Trophoblast cell (in vitro differentiated cells and primary cell): ENCODE measurements at places on chromosomes 1 and 21.

DNA sequence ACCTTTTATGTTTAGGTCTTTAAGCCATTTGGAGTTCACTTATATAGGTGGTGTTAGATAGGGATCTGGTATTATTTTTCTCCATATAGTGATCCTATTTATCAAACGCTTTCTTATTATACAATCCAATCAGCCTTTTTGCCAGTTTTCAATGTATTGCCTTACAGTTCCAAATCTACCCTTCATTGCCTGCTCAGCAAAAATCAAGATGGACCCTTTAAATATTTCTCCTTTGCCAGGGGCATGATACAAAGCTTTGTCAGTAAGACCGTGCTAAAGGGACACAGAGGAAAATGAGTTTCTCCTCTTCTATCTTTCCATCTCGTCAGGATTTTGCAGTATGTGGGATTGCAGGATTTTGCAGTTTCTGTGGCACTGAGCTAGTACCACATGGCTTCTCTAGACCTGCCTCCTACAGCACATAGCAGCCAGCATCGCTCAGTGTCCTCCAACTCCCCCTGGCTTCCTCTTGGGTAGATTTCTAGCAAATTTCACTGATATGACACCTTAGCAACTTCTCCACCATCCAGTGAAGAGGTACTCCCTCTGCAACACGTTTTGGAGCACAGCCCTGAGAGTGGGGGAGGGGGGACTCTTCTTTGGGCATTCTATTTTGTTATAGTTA lies 22.5 kb upstream of the CAP1 start:
- DNase-seq, result peak; percentile 97
- H3K36me3 ChIP-seq, result no peaks in the 10 kb centered on the region
- H3K27ac ChIP-seq, result no peak overlapping the region
- H3K4me1 ChIP-seq, result no peaks in the 10 kb centered on the region

DNA sequence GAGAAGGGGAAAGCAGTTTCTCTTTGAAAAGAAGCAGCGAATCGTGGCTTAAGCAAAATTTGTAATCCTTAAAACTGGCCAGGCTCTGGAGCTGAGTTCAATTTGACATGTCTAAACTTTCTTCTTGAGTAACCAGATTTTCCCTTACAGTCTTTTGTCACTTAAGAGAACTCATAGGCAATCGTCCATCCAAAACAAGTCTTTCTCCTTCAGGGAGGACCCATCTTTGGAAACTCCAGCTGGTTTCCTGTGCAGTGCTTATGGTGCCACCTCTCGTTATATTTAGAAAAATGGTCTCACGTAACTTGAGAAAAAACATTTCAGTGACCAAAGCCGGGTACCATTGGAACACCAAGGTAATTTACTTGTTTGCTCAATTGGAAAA lies 1.8 kb upstream of the PTTG1IP start:
- H3K27me3 ChIP-seq, result no peaks in the 10 kb centered on the region
- H3K36me3 ChIP-seq, result no peaks in the 10 kb centered on the region
- H3K27ac ChIP-seq, result no peak overlapping the region
- peaks cover 24% of the 10 kb centered on the region for H3K4me1 ChIP-seq
- peak; percentile 30 for DNase-seq

- H3K27me3 ChIP-seq, result no peaks in the 10 kb centered on the region
- no peaks in the 10 kb centered on the region for H3K4me1 ChIP-seq
- H3K4me3 ChIP-seq, result no peak overlapping the region
- no peak overlapping the region for H3K27ac ChIP-seq
- H3K36me3 ChIP-seq, result no peaks in the 10 kb centered on the region
Measured at GRCh38 chr21:28135646-28136045, 857.0 kb downstream of the LTN1 start.

GRCh38 chr1:31445951-31446350 lies 32.9 kb downstream of the SERINC2 start:
- no peak for DNase-seq
- no peaks in the 10 kb centered on the region for H3K36me3 ChIP-seq
- peaks cover 5% of the 10 kb centered on the region for H3K4me1 ChIP-seq
- H3K4me3 ChIP-seq, result no peak overlapping the region
- no peaks in the 10 kb centered on the region for H3K27me3 ChIP-seq

- H3K4me1 ChIP-seq, result peaks cover 6% of the 10 kb centered on the region
- H3K36me3 ChIP-seq, result peaks cover 31% of the 10 kb centered on the region
- H3K27ac ChIP-seq, result no peak overlapping the region
- peak overlapping the region; percentile 77 for H3K4me3 ChIP-seq
Measured at GRCh38 chr1:228275430-228276173, 67.8 kb downstream of the OBSCN start.

DNA sequence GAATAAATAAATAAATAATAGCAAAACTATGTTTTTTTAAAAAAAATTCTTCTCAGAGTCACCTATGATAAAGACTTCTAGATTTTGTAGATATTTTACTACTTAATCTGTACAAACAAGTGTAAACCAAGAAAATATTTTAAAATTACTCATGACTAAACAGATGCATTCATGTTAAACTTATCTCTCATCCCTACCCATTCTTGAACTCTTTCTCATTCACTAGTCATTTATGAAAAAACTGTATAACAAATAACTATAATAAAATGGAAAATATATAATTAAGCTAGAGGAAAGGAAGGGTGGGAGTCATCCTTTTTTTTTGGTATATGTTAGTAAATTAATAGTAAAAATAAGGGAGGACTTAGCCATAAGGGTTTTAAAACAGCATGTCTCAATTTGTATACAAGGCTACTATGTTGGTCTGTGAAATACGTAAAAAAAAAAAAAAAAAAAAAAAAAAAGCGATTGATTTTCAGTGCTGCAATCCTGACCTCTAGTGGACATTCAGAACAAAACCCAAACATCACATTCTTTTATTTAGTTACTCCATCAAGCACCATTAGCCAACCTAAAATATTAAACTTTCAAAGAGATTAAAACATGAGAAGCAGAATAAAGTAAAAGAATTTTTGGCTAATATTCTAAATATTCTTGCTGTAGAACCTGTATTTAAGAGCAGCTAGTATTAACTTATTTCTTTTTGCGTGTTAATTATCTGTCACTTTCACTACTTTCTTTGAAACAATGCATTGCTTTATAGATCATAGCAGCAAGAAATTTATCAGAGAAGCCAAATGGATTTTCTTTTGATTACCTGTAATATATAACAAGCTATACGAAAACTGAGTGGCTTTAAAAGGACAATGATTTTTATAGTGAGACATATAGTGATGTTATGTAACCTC lies 255.8 kb upstream of the CACYBP start:
- H3K36me3 ChIP-seq, result no peaks in the 10 kb centered on the region
- no peak overlapping the region for H3K27ac ChIP-seq
- no peaks in the 10 kb centered on the region for H3K4me1 ChIP-seq
- DNase-seq, result peak; percentile 74

GRCh38 chr1:230335861-230336522 lies 90.1 kb downstream of the PGBD5 start:
- no peaks in the 10 kb centered on the region for H3K4me1 ChIP-seq
- H3K27ac ChIP-seq, result no peak overlapping the region
- DNase-seq, result no peak

GRCh38 chr21:45136927-45137611 lies 62.7 kb downstream of the ADARB1 start:
- H3K4me1 ChIP-seq, result no peaks in the 10 kb centered on the region
- no peak overlapping the region for H3K4me3 ChIP-seq
- DNase-seq, result peak; percentile 80
- no peak overlapping the region for H3K27ac ChIP-seq
- peaks cover 7% of the 10 kb centered on the region for H3K36me3 ChIP-seq
- H3K27me3 ChIP-seq, result no peaks in the 10 kb centered on the region

DNA sequence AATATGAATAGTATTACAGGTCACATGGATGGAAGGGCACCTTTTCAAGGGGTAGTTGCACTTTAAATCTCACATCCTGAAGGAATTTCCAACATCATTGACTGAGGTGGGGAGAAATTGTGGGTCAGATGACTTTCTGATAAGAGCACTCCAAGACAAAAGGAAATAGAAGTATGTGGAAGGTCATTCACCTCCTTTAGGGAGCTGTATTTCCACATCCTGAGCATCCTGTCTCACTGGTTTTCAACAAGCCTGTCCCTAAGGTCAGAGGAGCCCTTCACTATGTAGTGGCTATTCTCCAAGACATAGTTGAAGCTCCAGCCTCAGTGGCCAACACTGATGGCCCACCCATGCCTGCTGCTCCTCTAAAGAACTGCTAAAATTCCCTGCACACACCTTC lies 76.5 kb downstream of the ATP1A1 start:
- H3K4me3 ChIP-seq, result no peak overlapping the region
- H3K27ac ChIP-seq, result peak overlapping the region; percentile 65
- peak; percentile 44 for DNase-seq

DNA sequence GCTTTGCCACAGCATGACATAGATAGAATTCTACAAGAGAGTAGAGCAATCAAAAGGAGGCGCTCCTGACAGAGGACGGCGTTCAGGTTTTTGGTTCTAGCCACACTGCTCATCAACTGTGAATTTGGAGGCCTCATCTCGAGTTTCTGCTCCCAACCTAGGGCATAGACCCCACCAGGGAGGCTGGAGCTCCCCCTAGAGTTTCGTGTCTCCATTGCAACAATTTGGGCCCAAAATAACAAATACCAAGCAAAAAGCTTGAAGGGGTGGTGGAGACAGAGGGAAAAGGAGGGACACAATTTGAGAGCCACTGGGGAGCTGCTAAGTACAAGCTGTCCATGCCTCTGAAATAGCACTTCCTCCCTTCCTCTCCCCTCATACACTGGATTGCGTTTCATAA lies 297.0 kb downstream of the GPATCH2 start:
- no peaks in the 10 kb centered on the region for H3K36me3 ChIP-seq
- H3K4me3 ChIP-seq, result no peak overlapping the region
- H3K27me3 ChIP-seq, result no peaks in the 10 kb centered on the region
- H3K27ac ChIP-seq, result no peak overlapping the region
- peak; percentile 63 for DNase-seq

DNA sequence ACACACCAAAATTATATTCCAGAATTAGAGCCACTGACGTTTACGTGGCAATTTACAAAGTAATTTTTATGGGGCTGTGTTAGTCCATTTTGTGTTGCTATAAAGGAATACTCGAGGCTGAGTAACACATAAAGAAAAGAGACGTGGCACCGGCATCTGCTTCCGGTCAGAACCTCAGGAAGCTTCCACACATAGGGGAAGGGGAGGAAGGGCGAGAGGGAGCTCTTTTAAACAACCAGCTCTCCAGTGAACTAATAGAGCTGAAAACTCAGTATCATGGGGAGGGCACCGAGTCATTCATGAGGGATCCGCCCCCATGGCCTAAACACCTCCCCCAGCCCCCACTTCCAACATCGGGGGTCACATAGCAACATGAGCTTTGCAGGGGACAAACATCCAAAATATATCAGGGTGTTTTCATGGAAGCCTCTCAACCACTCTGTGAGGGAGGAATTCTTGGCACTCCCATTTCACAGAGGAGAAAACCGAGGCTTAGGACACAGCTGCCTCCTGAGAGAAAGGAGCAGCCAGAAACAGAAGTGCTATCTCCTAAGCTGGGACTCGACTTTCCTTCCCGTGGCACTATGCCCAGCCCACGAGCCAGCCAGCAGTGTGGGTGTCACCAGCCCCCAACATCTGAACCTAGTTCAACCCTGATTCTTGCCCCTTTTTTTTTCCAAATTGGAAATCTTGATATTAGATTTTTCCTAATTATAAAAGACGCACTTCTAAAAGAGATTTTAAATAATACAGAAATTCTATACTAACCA lies 29.2 kb downstream of the MIS18A start:
- no peak overlapping the region for H3K27ac ChIP-seq
- DNase-seq, result no peak
- H3K4me3 ChIP-seq, result no peak overlapping the region
- no peaks in the 10 kb centered on the region for H3K27me3 ChIP-seq

DNA sequence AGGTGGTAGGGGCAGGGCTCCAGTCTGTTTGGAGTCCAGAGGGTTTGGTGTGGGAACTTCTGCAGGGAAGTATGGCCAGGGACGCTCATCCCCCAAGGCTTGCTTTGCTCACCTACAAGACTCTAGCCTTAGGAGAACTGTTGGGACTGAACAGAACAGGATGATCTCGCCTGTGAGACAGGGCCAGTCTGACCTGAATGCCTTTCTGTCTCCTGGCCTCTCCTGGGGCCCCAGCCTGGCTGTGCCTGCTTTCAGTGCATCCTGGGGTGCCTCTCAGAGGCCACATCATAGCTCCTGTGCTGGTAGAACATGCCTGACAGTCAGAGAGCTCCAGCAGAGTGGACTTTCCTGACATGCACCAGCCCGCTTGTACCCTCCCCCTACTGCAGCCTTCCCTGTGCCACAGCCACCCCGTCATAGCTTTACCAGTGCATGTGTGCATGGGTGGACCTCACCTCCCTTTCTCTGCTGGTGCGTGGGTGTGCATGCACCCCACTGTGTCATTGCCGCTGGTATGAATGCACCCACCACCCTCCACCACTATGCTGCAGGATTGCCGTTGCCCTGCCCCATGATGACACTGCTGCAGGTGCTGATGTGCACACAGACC lies 165.8 kb downstream of the GIPC2 start:
- H3K27me3 ChIP-seq, result no peaks in the 10 kb centered on the region
- H3K4me3 ChIP-seq, result peak overlapping the region; percentile 29
- H3K4me1 ChIP-seq, result no peaks in the 10 kb centered on the region
- DNase-seq, result no peak

DNA sequence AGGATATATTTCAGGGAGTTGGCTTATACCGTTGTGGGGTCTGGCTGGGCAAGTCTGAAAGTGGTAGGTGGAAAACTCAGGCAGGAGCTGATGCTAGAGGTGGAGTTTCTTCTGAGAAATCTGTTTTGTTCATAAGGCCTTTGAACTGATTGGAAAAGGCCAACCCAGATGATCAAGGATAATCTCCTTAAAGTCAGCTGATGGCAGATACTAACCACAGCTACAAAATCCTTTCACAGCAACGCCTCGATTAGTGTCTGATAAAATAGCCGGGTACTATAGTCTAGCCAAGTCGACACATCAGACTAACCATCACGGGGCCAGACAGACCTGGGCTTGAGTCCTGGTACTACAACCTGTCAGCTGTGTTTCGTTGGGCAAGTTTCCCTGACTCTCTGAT lies 21.4 kb downstream of the OPRD1 start:
- H3K4me3 ChIP-seq, result no peak overlapping the region
- H3K27ac ChIP-seq, result no peak overlapping the region
- H3K27me3 ChIP-seq, result no peaks in the 10 kb centered on the region

- peaks cover 8% of the 10 kb centered on the region for H3K36me3 ChIP-seq
- H3K4me1 ChIP-seq, result no peaks in the 10 kb centered on the region
- H3K4me3 ChIP-seq, result no peak overlapping the region
- peak; percentile 57 for DNase-seq
- H3K27me3 ChIP-seq, result no peaks in the 10 kb centered on the region
Measured at GRCh38 chr1:117895482-117896114, 33.8 kb downstream of the GDAP2 start.

DNA sequence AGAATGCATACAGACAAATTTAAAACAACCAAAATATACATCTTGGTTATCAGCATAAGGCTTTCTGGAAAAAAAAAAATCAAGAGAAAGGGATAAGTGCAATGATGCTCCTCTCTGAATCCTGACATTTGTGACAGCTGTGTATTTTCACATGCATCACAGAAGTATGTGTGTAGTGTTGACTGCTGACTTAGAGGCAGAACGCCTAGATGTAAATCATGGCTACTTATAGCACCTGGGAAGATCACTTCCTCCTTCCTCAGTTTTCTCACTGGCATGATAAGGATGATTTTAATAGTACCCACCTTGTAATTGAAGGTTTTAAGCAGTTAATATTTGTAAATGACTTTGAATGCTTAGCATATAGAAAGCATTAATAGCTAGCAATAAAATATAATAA lies 112.5 kb downstream of the MRPL39 start:
- H3K4me1 ChIP-seq, result no peaks in the 10 kb centered on the region
- H3K36me3 ChIP-seq, result no peaks in the 10 kb centered on the region
- H3K27ac ChIP-seq, result no peak overlapping the region
- H3K4me3 ChIP-seq, result no peak overlapping the region
- no peaks in the 10 kb centered on the region for H3K27me3 ChIP-seq
